Mucosa of descending colon (tissue), 3 donors: ENCODE measurements at places on chromosomes 2 and 18. TPM values are rescaled to one million over a fixed set of nuclear protein-coding genes. Genes with fewer than 3 reads are reported as not detected.
A peak's percentile ranks its signal among the peaks of the same experiment; 100 is the strongest.

The DSG2 gene
- total RNA-seq = 131 TPM

The ANKRD62 gene
- 0.17 TPM for total RNA-seq

The C2orf80 gene
- total RNA-seq = not detected

The UGT1A10 gene
- 43.9 TPM for total RNA-seq

The PLGLB1 gene
- 5.4 TPM for total RNA-seq

DNA sequence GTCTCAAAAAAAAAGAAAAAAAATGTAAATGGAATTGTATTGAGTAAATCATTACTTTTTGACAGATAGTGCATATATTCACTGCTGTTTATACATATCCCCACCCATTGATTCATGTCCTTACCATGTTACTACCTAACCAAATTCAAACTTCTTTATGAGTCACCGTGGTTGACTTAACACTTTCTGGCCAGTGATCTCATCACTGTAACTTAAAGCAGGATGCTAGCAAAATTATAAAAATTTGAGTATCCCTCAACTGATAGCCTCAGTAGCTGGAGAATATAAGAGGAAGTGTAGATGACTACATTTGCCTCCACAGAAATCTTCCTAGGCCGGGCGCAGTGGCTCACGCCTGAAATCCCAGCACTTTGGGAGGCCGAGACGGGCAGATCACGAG is 13.4 kb downstream of the CNOT9 start:
- no peak for DNase-seq

DNA sequence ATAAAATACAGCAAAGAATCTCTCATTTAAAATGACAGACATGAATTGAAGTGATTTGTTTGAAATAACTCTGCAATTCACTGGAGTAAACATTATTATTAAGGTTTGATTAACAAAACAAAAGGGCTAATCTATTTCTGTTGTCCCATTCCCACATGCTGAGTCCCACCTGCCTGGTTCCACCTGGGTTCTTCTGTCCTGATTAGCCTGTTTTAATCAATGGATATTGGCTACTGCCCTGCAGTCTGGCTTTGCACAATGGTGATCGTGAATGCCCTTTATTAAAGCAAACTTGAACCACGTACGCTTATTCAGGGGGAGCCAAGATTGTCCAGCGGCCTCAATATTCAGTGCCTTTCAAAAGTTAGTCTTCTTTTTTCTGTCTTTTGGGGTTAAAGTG is 72.8 kb upstream of the CDH19 start:
- DNase-seq = no peak

GRCh38 chr2:208370881-208371633 is 35.5 kb upstream of the PTH2R start:
- no peak for DNase-seq

GRCh38 chr2:54042897-54043620 is 72.3 kb upstream of the PSME4 start:
- DNase-seq = no peak

GRCh38 chr2:215607766-215608165 is 171.9 kb upstream of the FN1 start:
- DNase-seq = no peak

- DNase-seq = peak; percentile 29
These were observed 976.1 kb upstream of the GYPC start for GRCh38 chr2:125679903-125680302.
